ENCODE measurements at places on chromosomes 6 and 20. TPM values are rescaled to one million over a fixed set of nuclear protein-coding genes. Genes with fewer than 3 reads are reported as not detected.

SYCP2 gene
- 2.4 TPM for total RNA-seq

TTK gene
- 0.45 TPM for total RNA-seq

DNA sequence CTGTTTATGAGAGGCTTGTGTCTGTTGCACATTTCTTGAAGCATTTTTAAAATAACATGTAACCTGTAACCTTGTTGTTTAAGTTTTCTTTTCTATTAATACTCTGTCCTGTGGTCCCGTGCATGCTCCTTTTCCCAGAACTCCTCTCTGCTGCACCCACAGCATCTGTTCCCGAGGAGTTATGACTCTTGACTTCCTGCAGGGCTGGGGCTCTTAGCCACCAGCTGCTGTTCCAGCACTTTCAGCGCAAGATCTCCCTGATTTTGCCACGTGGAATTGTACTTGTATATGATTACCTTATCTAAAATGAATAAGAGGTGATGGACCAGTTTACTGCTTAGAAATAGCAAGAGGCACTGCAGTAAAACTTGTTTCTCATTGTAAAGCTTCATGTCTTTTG lies 150.6 kb downstream of the QKI start:
- H3K27me3 ChIP-seq: no peaks in the 10 kb centered on the region
- H3K4me1 ChIP-seq: peaks cover under 1% of the 10 kb centered on the region
- no peak overlapping the region for H3K4me3 ChIP-seq
- no peak overlapping the region for H3K27ac ChIP-seq

DNA sequence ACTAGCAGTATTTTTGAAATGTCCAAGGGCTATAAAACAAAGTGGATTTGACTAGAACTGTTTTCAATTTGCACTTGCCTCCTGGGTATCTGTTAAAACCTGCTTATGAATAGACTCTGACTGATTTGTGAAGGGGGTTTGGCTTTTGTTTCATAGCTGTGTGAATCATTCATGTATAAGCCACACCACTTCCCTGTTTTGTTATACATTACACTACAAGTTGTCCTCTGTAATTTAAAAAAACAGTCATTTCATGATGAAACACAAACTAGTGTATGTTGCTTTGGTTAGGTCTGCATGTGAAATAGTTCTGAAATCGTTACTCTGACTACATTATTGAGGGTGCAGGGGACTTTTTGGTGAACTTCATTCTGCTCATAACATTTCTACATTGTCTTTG lies 121.7 kb downstream of the NKAIN2 start:
- no peaks in the 10 kb centered on the region for H3K27me3 ChIP-seq
- H3K4me3 ChIP-seq: no peak overlapping the region
- H3K4me1 ChIP-seq: no peaks in the 10 kb centered on the region

- H3K4me3 ChIP-seq: no peak overlapping the region
- H3K27ac ChIP-seq: no peak overlapping the region
- DNase-seq: no peak
- no peaks in the 10 kb centered on the region for H3K4me1 ChIP-seq
These were observed 22.5 kb downstream of the PDSS2 start for GRCh38 chr6:107436881-107437280.

ERVFRD-1 gene
- 0.12 TPM for total RNA-seq

GRCh38 chr6:82786248-82786647 lies 279.4 kb downstream of the UBE3D start:
- no peak for DNase-seq
- no peaks in the 10 kb centered on the region for H3K36me3 ChIP-seq
- no peaks in the 10 kb centered on the region for H3K4me1 ChIP-seq
- no peak overlapping the region for H3K4me3 ChIP-seq

MICB gene
- total RNA-seq: 6.2 TPM

- no peak overlapping the region for H3K4me3 ChIP-seq
- no peaks in the 10 kb centered on the region for H3K36me3 ChIP-seq
- H3K4me1 ChIP-seq: no peaks in the 10 kb centered on the region
- no peak overlapping the region for H3K27ac ChIP-seq
These were observed 93.6 kb upstream of the BHLHE23 start for GRCh38 chr20:63100174-63100925.

All from aorta (tissue), 5 donors.